ENCODE measurements at places on chromosomes 6 and 20.

GRCh38 chr6:79536585-79536953 lies 661 bp downstream of the LCA5 start:
- no peak for DNase-seq

DNA sequence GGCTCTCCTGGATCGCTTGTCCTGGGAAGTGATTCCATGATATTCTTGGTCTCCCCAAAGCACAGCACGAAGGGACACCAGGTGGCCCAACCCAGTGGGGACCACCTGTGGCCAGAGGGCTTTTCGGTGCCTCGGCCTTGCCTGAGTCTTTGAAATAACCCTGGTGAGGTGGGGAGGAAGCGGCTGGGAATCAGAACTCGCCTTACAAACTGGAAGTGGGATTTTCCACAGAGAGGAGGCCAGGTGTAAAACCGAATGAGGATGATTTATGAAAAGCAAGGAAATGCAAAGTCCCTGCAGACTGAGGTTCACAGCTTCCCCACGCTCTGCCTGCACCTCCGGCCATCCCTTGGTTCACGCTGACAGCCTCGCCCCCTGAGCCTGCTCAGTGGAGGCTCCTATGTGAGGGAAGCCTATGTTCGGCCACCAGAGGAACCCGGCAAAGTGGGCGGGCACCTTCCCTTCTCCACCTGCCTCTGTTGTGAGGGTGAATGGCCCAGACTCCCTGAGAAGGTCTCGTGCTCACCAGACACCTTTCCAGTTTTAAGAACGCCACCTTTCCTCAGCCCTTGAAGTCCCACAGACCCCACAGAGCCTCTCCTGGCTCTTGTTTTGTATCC lies 133.8 kb upstream of the CST7 start:
- no peak for DNase-seq

DNA sequence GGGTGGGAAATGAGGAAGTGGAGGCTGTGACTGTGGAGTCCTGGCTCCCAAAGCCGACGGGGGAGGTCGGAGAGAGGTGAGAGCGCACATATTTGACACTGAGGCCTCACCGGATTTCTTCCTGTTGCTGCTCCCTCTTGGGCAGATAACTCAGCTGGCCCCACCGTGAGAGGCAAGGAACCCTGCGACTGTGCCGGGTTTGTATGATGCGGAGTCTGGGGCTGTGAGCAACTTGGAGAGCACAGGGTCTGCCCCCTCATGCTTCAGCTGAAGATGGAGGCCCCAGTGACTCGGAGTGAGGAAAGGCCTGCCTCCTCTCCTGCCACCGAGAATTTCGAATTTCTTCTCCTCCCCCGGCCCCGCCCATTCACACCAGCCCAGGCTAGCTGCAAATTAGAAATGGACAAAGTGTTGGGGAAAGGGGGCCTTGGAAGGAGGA lies 160.6 kb downstream of the GRM4 start:
- DNase-seq: no peak

- no peak for DNase-seq
These were observed 711.9 kb upstream of the EPHA7 start for GRCh38 chr6:94131271-94131670.

GRCh38 chr6:3124667-3125066 lies 6.2 kb downstream of the BPHL start:
- no peak for DNase-seq

- DNase-seq: no peak
These were observed 194.9 kb downstream of the KIF6 start for GRCh38 chr6:39530201-39530759.

GRCh38 chr6:141830530-141830929 lies 302.2 kb upstream of the GJE1 start:
- no peak for DNase-seq
